Cerebellar nuclear complex (tissue), 1 donor: ENCODE measurements at places on chromosomes 11 and 22.

DNA sequence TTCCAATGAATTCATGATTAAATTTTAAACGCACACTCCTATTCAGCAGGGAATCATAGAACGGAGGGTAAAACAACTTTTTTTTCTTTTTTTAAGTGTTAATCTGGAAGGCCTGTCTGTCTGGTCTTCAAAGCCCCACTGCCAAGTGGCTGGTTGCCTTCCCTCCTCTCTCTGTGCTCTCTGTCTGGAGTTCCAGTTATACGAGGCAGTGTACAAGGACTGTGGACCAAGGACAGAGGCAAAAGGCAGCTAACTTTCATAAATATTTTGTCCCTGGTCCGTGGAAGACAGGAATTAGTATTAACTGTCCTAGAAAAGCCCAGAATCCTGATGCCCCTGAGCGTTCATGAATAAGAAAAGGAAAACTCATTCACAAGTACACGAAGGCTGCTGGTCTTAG lies 164.0 kb upstream of the E2F8 start:
- DNase-seq = no peak

GRCh38 chr11:19632499-19632834 lies 80.2 kb upstream of the NAV2 start:
- no peak for DNase-seq

DNA sequence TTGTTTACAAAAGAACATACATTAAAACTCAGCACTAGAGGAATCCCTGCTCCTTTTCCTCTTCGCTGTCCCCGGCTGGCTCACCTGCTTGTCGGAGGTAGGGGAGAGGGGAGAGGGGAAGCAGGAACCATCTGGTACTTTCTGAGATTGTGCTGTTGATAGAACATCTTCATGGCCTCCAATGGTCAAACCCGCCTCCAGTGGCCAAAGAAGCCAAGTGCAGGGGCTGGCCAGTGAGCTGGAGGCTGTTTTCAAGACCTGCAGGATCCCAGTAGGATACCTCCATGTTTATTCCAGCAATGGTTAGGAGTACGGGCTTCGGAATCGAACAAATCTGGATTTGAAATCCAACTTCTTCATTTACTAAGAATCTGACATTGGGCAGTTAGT lies 92.6 kb downstream of the PKNOX2 start:
- DNase-seq = no peak

DNA sequence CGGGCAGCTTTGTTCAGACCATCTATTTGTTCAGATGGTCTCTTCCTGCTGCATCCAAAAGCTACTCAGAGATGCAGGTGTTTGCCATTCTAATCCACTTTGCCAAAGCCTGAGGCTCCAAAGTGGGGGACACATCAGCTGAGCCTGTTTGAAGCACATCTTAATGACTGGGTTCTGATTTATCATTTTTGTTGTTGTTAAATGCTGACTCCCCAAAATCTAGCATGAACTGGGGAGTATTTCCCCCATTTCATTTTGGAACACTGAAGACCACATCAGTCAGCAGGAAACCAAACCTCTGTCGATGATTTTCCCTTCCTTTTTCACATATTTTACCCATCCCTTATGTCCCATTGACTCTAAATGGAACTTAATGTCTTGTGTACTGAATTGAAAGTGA lies 262.6 kb downstream of the NTM start:
- no peak for DNase-seq

- DNase-seq = no peak
These were observed 65.4 kb downstream of the SMCO4 start for GRCh38 chr11:93477684-93478234.

DNA sequence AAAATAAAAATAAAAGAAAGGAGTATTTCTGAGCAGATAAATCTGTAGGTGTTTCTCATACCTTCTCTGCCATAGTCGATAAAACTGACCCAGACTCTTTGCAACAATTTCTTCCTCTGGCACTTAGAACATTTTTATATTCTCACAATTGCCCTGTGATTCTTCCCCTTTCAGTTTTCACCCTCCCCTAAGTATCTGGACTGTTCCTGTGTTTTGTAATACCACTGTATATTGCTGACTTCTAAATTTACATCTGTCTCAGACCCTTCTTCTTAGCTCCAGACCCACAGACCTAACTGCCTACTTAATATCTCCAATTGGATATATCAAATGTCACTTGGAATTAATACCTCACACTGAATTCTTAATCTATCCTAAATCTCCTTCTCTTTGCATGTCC lies 133.4 kb upstream of the DDI1 start:
- DNase-seq = no peak
